ENCODE measurements at places on chromosomes 11 and 22. TPM values are rescaled to one million over a fixed set of nuclear protein-coding genes. Genes with fewer than 3 reads are reported as not detected.

The DAGLA gene
- 2.0 TPM for total RNA-seq

The FAM111B gene
- total RNA-seq, result not detected

The TNNI2 gene
- not detected for total RNA-seq

The ANKK1 gene
- 0.88 TPM for total RNA-seq

The MUC6 gene
- total RNA-seq, result not detected

DNA sequence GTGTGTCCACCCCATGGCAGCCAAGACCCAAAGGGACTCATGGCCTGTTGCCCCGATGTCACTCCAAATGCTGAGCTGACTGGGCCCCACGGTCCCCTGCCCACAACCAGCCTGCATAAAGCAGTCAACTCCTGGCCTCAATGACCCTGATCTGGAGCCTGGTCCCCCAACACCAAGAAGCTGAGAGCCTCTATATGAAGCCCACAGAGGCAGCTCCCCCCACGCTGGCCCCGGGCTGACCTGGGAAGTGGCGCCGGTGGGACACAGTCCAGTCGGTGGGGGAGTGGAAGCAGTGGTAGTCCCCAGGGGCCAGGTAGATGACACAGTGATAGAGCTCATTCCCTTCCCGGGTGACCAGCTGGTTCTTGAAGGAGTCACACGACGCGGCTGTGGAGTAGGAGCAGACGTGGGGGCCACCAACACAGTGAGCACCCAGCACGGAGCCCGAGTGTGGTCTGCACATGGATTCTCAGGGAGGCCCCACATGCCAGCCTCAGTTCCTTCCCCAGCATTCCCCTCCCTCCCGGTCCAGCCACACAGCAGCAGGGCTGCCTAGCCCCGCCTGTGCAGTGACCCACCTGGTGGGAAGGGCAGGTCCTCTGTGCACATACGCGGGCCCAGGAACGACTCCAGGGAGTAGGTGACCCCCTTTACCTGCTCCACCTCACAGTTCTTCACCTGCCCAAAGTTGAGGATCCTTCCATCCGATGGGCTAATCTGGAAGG, 41.1 kb downstream of the PISD start:
- no peak for DNase-seq

DNA sequence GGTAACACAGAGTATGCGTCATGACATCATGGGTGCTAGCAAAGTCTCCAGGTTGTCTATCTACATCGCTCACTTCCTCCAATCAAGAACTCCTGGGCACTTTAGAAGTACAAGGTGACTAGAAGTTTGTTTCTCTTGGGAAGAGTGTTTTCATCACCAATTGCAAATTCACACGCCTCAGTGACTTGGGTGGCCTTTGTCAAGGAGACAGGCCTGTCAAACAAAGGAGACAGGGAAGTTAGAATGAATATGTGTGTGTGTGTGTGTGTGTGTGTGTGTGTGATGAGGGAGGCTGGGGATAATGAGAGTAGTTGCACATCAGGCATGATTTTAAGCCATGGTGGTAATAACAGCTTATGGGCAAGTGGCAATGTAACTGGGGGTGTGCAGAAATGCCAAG, 953.2 kb downstream of the OPCML start:
- DNase-seq, result peak; percentile 10

DNA sequence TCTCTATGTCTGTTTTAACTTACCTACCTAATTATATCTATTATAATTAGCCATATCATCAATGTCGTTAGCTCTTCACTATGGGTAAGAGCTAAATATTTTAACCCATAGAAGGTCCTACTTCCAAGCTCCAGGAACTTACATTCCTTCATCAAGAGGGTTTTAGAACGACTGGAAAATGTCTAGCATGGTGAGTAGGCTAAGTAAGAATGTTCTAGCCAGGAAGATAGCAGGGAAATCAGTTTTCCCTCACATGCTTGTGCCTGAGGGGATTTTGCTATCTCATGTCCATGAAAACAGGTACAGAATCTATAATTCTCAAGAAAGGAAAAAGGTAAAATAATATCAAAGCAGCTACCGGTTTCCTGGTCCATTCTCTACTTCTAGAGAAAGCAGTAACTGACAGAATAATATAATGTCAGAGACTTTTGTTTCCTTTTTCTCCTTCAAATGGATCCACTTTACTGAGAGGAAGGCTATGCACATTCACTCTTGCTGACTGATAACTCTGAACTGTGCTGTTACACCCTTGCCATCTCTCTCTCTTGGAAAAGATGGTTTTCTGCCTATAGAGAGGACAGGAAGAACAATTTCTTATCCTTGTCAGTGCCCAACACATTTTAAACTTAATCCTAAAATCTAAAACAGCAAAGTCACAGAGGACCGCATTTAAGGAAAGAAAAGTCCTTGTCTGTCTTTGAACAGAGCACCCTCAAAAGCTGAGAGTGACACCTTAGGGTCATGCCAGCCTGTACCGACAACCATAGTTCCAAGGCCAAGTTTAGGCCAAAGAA, 67.0 kb downstream of the MAML2 start:
- no peak for DNase-seq

All from thyroid gland (tissue), 4 donors.